ENCODE measurements at places on chromosomes 1 and 21.

DNA sequence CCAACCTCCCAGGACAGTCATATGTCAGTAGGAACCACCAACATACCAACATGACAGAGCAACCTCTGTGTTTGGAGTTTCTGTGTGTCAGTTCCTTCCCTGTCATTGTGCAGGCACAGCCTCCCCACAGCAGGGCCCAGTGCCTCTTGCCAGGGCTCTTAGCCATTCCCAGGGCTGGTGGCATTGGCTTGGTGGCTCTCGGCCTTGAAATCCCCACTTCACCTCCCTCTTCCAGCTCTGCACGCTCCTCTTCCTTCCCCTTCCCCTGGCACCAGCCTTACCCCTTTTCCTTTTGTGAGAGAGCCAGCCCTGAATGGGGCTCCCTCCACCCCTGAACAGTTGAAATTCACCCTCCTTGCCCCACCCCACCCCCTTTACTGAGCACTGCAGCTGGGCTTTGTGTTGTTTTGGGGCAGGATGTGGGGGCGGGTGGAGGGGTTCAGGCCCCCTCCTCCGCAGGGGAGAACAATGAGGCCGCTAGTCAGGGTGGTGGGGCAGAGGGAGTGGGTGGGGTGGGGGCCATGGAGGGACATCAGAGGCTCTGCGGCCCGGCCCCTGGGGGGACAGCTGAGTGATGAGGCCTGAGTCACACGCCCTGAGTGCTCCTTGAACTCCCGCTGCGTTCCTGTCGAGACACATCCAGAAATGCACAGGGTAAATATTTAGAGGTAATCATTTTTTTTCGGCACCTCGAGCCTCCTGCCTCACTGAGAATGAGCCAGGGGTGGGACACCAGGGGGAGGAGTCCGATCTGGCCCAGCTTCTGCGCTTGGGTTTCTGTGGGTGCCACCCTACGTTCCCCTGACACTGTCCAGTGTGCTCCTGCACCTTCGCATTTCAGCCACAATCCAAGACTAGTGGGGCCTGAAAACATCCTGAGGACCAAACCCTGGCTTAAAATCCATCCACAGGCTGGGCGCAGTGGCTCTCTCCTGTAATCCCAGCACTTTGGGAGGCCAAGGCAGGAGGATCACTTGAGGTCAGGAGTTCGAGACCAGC lies 28.6 kb downstream of the LGR6 start:
- DNase-seq, result no peak

DNA sequence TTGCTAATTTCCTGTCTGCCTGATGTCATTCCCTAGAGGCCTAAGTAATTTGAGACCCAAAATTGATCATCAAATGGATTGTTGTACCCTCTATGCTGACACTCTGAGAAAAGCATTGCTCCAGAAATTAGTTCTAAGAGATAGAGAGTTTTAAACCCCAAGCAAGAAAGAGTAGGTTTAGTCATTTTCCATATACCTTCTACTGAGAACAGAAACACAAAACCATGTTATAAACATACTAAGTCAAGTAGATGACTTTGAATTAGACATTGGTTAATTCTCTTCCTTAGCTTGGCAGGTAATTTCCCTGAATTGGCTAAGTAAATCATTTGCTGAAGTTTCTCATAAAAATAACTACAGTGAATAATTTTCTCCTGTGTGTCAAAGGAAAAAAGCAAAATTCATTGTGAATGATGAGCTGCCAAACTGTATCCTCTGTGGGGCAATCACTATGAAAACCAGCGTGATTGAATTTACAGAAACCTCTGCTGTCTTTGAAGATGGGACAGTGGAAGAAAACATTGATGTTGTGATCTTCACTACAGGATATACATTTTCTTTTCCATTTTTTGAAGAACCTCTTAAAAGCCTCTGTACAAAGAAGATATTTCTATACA lies 20.1 kb downstream of the FMO4 start:
- no peak for DNase-seq

DNA sequence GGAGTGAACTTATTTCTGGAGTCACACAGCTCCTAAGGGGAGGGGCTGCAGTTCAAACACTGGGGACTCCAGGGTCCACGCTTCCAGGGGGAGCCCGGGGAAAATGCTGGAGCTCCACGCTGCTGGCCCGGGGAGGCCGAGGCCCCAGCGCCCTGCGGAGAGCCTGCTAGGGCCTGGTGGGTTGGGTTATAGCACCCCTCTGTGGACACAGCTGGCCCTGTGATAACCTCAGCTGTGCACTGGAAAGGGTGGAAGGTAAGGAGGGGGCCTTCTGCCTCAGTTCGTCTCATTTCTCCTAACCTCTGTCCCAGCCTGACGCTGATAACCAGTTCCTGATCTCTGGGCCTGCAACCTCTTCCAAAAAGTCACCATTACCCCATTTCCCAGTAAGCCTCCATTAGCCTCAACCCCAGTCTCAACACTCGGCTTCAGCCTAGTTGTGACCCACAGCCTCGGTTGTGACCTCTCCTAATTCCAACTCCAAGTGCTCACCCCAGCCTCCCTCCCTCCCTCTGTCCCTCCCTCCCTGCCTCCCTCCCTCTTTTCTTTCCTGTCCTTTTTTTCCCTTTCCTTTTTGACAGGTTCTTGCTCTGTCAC lies 7.1 kb downstream of the NBL1 start:
- peak; percentile 46 for DNase-seq

GRCh38 chr21:41133874-41134522 lies 34.0 kb upstream of the BACE2 start:
- DNase-seq, result peak; percentile 12

GRCh38 chr1:14748151-14748550 lies 149.7 kb downstream of the KAZN start:
- DNase-seq, result no peak

- DNase-seq, result peak; percentile 47
Observed at GRCh38 chr1:45334308-45335245, 5.4 kb upstream of the TOE1 start.

DNA sequence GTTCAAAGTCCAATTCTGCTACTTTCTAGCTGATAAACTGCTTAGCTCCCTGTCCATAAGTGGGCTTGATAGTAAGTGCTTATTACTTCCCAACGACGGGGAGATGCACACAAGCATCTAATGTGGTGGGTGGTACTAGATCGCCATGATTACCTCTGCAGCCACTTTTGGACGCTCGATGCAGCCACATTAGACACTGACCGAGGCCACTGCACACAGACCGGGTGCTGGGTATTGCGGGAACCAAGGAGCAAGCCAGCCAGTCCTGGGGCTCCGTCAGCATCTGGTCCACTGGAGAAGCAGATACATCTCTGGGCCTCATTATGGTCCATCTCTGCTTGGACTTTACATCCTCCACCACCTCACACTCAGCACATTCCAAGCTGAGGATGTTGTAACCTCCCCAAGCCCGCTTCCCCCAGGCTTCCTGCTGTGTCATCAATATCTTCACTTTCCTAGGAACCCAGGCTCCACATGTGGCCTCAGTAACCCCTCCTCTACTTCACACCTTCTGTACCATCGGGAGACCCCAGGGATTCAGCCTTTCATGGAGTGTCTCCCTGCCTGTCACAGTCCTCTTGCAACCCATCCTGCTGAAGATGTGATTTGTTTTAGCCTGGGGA lies 48.2 kb downstream of the RHOU start:
- no peak for DNase-seq

DNA sequence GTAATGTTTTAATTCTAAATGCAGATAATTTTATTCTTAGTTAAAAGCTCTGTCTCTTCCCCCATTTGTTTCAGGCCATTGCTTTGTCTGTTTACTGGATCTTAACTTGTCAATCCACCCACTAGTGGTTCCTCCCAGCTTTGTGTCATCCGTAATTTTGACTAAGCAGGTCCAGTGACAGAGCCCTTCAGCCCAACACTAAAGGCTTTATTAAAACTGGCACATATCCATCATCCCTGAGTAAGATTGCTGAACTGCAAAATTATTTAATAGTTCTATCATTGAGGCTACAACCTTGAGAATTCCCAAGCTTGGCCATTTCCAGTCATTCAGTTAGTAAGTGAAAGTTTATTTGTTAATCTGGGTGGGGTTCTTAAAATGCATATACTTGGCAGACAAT lies 96.7 kb downstream of the NGF start:
- DNase-seq, result no peak

DNA sequence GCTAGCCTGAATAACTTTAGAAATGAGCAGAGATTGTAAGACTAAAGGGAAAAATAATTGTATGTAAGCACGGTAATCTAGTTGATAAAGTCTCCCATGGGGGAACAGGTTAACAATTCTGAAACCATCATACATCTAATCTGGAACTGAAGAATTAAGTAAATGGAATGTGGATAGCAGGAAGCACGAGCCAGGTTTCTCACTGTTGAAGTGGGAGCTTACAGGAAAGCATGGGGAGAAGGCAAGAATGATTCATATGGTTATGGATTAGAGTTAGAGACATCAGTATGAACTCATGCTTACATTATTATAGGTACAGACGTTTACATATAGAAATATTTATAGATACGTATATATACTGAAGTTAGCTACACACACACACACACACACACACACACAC lies 83.0 kb downstream of the LEPR start:
- no peak for DNase-seq

- DNase-seq, result no peak
Observed at GRCh38 chr1:99776120-99776519, 9.7 kb upstream of the FRRS1 start.

DNA sequence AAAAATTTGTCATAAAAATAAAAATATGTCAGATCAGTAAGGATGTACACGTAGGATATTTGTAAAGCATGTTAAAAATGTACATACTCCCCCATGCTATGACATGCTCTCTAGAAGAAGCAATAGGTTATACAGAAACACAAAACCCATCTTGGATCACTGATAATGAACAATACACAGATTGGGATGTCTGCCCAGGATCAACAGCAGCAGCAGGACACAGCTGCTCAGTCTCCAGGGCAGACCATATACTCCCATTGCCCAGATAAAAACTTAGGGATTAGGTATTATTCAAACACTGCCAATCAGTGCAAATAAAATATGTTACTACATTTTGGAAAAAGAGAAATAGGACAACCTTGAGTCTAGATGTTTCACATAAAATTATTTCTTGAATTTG lies 39.0 kb downstream of the DAB1 start:
- no peak for DNase-seq

GRCh38 chr1:202010180-202011015 lies at the start of gene ELF3:
ELF3 (plus strand) TSS chr1:202010587; CDS start chr1:202011137, 550 bp downstream.
- no peak for DNase-seq

DNA sequence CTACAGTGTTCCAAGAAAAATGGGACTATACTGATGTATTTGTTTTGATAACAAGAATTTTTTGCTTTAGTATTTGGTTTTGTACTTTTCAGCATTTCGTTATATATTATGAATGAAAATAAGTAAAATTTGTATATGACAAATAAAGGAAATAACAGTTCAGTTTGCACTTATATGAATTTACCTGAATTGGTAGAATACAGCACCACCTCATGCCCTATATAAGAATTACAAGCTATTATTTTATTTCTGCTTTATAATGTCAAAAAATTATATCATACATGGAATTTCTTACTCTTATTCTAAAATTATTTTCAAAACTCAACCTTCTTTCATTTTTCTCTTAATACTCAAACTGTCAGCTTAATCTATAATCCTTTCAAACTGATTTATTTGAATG lies 14.6 kb downstream of the EFCAB7 start:
- DNase-seq, result peak; percentile 6

- DNase-seq, result no peak
Observed at GRCh38 chr1:232844791-232845190, 39.6 kb downstream of the MAP10 start.

DNA sequence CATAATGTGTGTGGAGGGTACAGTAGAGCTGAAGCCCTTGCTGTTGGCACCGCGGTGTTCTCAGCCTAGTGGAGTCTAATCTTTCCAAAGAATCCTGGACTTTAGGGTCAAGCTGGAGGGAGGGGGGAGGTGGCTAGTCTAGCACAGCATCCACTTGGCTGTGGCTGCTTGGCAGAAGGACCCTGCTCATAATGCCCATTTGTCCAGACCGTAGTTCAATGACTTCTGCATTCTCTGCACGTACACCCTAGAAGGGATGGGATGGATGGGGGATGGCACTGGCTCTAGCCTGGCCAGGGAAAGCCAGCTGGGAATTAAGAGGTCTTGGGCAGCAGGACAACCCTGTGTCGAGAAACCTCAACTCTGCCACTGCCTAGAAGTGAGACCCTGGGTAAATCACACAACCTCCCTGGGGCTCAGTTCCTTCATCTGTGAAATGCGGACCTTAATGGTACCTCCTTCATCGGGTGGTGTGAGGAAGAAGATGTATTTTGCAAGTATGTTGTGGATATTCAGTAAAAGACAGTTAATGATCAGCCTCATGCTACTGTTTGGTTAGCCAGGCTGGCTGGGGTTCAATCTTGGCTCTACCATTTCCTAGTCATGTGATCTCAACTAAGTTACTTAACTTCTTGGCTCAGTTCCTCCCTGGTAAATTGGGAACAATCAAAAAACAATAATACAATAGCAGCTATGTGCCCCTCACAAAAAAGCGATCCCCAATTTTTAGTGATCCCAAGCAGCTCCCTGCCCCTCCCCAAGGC lies 27.2 kb upstream of the CLIC4 start:
- DNase-seq, result no peak

- DNase-seq, result no peak
Observed at GRCh38 chr1:116770625-116771024, 16.4 kb downstream of the CD2 start.

DNA sequence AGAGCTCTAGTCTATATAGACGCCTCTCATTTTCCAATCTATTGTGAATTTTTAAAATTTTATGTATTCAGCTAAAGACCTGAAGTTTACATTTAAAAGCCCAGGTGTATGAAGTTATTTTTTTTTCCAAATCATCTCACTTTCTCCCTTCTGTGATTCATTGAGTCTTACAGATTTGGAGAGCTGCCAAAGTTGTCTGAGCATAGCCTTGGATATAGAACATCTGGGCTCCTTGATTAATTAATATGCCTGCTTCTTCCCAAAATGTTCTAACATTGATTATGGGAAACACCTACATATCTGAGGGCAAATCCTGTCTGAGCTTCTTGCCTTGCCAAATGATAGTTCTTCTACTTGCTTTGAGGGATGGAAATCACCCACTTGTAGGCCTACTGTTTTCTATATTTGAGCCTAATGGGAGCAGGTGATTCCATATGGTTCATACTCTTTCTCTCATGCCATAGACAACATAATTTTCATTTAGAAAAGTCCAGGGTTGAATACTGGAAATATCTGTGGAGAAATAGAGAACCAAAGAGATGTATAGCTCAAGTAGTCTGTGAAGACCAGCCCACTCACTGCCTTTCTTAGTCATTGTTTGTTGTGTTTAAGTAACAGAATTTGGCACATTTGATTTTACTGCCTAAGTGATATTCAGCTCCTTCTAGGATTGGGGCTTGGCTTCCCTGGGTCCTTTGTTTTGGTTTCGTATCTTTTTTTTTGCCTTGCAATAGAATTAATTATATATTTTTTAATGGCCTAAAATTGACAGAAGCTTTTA lies 46.2 kb downstream of the MACF1 start:
- no peak for DNase-seq

- no peak for DNase-seq
Observed at GRCh38 chr1:164813776-164814175, 254.8 kb downstream of the PBX1 start.

- DNase-seq, result no peak
Observed at GRCh38 chr1:173475564-173476196, 1.5 kb upstream of the PRDX6 start.
